ELR (cell line): ENCODE measurements at places on chromosomes 13 and 19.
A peak's percentile ranks its signal among the peaks of the same experiment; 100 is the strongest.

DNA sequence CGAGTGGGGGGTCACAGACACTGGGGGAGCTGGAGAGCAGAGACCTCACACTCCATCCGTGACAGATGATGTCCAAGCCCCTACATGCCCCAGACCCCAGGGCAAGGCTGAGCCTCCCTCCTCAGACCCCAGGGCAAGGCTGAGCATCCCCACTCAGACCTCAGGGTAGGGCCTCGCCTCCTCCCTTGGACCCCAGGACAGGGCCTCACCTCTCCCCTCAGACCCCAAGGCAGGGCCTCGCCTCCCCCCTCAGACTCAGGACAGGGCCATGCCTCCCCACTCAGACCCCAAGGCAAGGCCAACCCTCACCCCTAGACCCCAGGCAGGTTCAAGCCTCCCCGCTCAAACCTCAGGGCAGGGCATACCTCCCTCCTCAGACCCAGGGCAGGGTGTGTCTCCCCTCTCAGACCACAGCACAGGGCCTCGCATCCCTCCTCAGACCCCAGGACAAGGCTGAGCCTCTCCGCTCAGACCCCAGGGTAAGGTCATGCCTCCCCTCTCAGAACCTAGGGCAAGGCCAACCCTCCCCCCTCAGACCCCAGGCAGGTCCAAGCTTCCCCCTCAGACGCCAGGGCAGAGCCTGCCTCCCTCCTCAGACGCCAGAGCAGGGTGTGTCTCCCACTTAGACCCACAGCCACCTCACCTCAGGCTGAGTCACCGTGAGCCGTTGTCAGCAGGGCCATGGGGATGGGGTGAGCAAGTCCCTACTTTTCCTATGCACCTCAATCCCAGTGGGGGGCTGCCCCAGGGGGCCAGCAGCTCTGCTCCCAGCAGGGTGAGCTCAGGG is 1.7 kb upstream of the S1PR4 start:
- peak; percentile 95 for DNase-seq

DNA sequence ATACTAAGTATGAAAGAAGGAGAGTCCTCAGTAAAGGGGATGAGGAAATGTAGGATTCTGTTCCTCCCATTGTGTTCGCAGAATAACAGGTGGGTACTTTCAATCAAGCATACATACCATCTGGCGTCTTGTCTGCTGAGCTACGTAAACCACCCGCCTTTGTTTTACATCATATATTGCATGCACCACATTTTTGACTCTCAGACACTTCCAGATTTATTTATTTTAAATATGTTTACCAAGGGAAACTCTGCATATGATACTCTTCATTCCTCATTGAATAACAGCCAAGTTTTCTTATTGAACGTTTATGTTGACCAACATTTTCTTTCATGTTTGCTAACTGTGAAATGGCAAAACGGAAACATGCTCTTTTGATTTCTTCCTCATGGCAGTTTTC is 174.1 kb downstream of the FGF14 start:
- DNase-seq = no peak

DNA sequence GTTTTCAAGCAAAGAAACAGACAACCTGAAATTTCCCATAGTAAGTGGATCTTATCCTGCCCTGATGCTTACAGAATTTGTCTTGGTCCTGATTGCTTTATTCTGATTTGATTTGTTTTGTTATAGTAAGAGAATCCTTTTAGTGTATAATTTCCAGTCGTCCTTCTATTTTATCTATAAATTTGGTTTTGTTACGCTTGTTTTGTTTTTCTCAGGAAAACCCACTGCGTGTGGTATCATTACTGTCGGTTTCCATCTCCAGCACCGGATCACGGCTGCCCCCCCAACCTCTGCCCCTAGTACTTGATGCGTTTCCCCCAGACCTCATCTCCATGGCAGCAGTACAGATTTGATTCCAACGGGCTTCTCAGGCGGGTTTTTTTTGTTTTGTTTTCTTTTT is 58.0 kb upstream of the PDCD5 start:
- DNase-seq = no peak

GRCh38 chr19:4914736-4915501 is 5.6 kb downstream of the UHRF1 start:
- DNase-seq = peak; percentile 96

DNA sequence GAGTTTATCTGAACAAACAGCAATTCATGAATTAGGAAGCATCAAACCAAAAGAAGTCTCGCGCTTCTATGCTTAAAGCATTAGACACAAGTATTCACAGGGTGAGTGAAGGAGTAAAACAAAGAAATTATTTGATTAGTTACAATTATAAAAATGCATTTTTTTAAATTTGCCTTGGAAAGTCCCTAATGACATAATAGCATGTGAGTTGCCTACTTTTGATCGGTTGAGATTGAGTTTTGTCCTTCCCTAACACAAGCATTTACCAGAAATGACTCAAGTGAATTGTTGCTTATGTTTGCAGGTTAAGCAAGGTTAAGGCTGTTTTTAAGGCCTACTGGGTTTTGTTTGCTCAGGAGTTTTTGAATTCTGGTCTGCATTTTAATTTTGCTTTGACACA is 389 bp upstream of the ZNF649 start:
- no peak for DNase-seq

DNA sequence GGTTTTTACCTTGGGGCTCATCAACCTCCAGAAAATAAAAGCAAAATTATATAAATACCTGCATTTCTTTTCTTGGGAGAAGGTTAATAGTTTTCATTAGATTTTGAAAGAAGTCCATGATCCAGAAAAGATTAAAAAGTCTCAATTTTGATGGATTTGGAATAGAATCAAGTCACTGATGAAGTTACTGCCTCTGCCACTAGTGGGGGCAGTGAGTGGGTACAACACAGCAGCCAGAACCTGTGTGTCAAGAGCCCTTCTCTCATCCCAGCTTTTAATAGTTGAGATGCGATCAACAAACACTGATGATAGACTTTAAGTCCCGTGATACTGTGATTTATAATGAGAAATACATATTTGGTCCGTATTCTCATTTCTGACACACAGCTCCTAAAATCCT is 686.7 kb downstream of the DIAPH3 start:
- DNase-seq = no peak

GRCh38 chr13:89852570-89852969 is 1494.9 kb upstream of the MIR17HG start:
- no peak for DNase-seq

DNA sequence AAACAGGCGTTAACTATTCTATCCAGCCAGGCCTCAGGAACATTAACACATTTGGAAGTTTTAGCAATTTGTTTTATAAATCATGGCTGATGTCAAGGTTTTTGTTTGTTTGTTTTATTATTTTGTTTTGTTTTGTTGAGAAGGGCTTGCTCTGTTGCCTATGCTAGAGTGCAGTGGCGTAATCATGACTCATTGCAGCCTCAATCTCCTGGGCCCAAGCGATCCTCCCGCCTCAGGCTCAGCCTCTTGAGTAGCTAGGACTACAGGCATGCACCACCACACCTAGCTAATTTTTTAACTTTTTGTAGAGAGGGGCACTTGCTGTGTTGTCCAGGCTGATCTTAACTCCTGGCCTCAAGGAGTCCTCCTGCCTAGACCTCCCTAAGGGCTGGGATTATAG is 28.3 kb downstream of the NUP58 start:
- peak; percentile 71 for DNase-seq

GRCh38 chr13:73416093-73416492 is 357.3 kb downstream of the KLF5 start:
- no peak for DNase-seq

DNA sequence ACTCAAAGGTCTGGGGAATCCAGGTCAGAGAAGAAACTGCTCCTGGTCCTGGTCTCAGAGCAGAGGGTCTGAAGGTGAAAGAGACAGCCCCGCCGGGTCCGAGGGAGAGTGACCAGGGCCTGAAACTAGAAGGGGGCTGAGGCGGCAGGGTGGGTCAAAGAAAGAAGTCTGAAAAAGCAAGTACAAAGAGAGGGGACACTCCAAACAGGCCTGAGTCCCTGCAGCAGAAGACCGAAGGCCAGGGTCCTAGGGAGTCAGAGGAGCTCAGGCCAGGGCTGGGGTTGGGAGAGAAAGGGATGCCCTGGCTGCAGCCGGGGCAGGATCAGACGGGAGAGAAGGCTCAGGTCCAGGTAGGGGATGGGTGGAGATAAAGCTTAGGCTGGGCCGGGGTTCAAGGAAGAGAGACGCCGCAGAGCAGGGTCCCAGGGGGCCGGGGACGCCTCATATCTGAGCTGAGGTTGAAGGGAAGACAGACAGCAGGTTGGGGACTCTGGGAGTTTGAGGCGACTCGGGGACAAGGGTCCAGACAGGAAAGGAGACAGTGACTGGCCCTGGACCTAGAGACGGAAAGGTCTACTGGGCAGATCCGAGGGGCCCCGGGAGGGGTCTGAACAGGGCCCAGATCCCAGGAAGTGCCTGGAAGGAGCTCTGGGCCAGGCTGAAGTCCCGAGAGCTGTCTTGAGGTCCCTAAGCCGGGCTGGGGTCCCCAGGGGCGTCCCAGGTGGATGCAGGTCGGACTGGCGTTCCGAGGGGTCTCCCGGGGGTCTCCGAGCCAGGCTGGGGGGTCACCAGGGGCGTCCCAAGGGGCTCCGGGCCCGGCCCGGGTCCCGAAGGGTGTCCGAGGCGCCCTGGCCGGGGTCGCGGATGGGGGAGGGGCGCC is 795 bp downstream of the MLLT1 start:
- DNase-seq = no peak
